ENCODE measurements at places on chromosomes 13 and 19. TPM values are rescaled to one million over a fixed set of nuclear protein-coding genes. Genes with fewer than 3 reads are reported as not detected.

SIGLEC12 gene
- total RNA-seq, result not detected

GRCh38 chr13:103640606-103641005 is 574.4 kb upstream of the SLC10A2 start:
- no peak for DNase-seq

KIR2DL4 gene
- 0.32 TPM for total RNA-seq

DNA sequence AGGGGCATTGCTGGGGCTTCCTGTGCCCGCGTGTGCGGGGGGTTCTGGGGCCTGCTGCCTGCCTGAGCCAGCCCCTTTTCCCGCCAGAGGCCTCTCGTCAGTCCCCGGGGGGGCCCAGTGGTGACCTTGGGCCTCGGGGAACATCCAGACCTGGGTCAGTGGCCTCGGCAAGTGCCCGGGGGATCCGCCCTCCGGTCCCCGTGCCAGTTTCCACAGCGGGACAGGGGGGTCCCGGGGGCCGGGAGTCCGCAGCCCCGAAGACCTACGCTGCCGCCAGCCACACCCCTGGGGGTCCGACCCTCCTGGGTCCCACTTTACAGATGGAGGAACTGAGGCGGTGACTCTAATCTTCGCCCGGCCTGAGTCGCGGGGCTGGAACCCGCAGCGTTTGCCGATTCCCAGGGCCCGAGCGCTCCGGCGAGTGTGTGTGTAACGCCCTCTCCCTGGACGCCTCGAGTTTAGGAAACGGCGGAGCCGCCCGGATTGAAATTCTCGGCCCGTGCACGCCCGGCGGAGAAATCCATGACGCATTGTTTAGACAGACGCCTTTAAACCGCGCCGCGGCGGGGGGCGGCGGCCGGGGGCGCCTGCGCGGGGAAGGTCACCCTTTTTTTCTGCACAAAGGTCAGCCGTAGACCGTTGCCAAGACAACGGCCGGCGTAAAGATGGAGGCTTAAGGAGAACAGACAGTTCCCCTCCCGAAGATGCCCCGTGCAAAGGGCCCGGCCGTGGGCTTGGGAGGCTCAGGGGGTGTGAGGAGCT is 39.3 kb downstream of the EFNA2 start:
- DNase-seq, result peak; percentile 69

DNA sequence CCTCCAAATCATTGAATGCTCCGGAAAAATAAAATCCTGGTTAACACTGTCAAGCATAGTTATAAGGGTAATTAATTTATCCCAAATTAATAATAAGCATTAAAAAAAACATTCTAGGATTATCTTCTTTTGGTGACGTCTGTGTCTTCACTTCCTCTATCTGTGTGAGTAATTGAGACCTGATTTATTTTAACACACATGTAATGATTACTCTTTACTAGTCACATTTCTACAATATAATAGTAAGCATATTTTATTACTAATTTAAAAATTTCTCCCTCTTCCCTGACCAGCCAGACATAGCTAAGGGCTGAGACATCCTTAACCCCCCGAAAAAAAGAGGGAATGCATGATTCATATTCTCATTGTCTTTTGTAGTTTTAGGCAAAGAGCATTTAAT is 2.3 kb downstream of the FNDC3A start:
- no peak for DNase-seq

DNA sequence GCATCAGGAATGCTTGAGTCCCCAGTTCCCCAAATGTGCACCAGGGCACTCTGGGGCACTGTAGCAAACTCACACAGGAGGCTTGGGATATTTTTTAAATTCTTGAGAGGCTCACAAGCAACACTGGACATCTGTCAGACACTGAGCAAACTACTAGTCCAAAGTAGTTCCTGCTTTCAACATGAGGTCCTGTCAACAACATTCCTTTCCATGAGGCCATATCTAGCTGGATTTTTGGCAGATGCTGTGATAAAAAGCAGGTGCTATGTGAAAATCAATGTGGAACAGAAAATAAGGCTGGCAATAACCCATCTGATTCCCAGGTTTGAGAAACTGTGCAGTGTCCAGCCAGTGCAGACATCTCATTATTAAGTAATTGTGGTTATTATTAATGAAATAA is 50.5 kb downstream of the STARD13 start:
- no peak for DNase-seq

ATP8B3 gene
- total RNA-seq, result 1.0 TPM

GRCh38 chr19:45346449-45346848 is 5.9 kb downstream of the KLC3 start:
- DNase-seq, result no peak

PCDH9 gene
- total RNA-seq, result 26.7 TPM

MYPOP gene
- total RNA-seq, result 2.4 TPM

SOX1 gene
- total RNA-seq, result not detected

GRCh38 chr13:50126993-50127725 is 111.9 kb downstream of the KCNRG start:
- DNase-seq, result peak; percentile 60

FXYD1 gene
- total RNA-seq, result 75.5 TPM

DNA sequence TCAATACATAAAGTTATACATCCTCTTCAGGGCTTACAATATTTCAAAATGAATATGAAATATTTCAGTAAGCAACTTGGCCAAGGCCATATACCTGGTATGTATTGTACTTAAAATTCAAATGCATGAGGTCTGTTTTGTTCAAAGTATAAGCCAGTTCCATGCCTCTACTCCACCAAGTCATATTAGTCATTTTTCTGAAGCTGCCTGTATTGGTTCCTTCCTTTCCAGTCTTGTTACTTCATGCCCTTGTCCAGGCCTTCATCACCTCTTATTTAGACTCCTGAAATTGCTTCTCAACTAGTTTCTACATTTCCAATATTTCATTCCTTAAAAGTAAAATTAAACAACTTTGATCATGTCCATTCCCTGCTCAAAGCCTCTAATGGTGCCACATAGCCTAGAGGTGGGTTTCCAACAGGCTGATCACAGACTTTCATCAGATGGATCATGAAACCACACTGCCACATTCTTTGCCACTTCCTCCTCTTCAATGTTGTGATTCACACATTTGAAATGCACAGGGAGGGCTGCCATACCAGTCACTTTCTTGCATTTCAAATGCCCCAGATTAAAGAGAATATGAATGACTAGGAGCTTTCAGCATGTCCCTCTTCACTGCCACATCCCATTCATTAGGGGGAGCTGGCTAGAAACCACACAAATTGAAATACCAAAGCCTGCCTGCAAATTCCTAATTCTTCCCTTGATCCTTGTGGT is 424.1 kb upstream of the DACH1 start:
- no peak for DNase-seq

DNA sequence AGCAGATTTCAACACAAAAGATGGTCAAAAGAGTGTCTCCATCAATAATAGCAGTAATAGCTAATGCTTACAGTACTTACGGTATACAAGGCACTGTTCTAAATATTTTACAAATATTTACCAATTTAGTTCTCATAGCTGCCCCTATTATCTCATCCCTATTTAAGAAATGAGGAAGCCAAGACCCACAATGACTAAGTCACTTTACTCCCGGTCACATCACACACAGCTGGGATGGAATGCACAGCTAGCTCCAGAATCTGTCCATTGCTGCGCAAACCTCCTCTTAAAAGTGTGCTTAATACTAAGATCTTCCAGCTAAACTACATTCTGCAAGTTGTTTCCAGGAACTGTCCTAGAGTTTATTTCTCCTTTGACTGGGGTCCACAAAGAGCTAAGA is 63.4 kb downstream of the RAP2A start:
- no peak for DNase-seq

- DNase-seq, result no peak
Measured at GRCh38 chr13:37277007-37277406, 171.5 kb upstream of the CSNK1A1L start.

IQCN gene
- total RNA-seq, result 9.5 TPM
